WERI-Rb-1 (cell line): ENCODE measurements at places on chromosomes 3 and 15.
A peak's percentile ranks its signal among the peaks of the same experiment; 100 is the strongest.

GRCh38 chr3:8589880-8590556 is 54.6 kb downstream of the SSUH2 start:
- DNase-seq, result no peak

DNA sequence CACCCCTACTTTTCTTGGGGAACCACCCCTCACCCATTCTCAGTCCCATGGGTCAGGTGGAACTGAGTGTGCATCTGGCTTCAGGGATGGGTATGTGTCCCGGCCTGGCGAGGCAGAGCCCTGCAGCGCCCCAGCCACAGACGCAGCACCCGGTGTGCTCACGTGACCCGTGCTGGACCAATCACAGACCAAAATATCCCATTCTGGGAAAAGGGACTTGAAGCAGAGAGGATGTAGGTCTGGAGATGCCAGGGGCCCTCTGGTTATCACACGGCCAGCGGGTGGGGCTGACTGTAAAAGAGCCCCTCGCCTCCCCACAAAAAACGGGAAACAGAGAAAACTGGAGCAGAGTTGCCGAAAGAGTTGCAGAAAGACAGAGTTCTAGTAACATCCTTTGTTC is 138.0 kb upstream of the RAD18 start:
- no peak for DNase-seq

DNA sequence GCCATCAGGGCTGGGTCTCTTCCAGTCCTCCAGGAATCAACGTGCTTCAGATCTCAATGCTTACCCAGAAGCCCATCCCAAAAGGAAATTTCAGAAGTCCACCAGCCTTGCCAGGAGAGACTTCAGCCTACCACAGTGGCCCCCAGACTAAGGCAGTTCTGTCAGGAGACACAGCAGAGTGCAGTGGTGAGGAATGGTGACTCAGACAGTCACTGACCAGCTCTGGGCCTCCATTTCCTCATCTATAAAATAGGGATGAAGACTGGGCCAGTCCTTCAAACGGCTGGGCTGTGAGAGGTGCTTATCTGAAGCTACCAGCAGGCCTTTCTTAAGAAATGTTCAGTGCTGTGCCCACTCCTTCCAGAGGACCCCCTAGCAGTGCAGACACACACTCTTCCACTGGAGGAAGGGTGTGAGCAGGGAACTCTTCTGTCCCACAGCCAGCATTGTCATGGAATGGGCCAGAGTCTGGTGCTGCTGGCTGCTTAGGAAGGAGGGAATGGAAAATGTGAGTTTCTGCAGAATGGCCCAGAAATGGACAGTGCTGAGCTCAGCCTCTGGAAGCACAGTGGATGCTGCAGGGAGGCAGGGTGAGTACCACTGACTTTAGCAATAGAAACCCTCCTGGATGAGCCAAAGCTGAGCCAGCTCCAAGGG is 41.6 kb upstream of the DUSP7 start:
- DNase-seq, result no peak

GRCh38 chr3:64055076-64055475 is 31.8 kb upstream of the PSMD6 start:
- DNase-seq, result no peak

- DNase-seq, result no peak
These were observed 21.8 kb downstream of the NUDT16 start for GRCh38 chr3:131403216-131403895.

DNA sequence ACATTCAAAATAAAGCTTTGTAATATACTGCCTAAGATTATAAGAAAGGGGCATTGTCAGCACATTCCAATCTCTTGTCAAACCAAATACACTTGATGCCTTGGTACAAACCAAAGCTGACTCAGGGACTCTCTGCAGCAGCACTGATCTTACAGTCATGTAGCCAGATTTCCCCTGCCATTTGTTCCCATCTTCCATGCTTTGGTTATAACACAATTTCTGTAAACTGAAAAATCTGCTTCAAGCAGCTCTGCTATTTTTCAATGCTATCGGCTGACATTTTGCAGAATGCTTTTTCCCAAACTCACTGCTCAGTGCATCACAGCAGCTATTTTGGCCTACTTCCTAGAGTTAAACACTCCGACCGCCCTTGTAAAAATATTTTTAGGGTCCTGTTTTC is 18.2 kb downstream of the PLOD2 start:
- DNase-seq, result no peak

DNA sequence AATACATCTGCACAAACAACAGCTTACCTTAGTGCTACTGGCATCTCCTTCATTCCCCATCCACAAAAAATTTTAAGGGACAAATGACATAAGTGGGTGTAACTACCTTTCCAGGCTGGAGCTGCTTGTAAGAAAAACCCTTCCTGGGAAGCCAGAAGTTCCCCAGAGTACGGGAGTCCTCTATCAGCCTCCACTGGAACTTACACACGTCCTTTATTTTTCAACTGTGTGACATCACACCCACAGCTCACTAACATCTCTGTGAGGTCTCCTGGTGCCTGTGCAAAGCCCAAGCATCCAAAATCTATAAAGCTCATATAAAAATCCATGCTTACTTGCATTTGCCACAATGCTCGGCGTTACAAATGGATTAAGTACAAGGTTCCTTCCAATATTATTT is 27.6 kb downstream of the LRIG1 start:
- DNase-seq, result no peak

DNA sequence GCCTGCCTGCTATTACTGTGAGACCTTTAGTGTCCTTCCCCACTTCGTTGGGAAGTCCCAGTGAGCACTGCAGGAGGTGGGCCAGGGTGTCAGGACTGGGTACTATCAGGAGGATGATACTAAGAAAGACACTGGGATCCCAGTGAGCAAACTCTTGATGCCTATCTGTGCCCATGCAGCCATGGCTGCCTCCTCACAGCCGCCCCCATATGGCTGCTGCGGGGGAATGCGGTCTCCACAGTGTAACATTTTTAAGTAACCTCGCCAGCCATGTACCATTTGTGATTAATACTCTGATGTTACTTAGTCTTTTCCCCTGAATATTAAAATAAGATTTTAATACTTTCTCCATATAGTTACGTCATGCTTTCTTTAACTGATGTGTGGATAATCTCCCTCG is 312.2 kb downstream of the RYR3 start:
- no peak for DNase-seq

GRCh38 chr15:73941871-73942635 is 15.8 kb downstream of the LOXL1 start:
- DNase-seq, result no peak

GRCh38 chr3:119647171-119647570 is 13.2 kb downstream of the POPDC2 start:
- DNase-seq, result no peak

DNA sequence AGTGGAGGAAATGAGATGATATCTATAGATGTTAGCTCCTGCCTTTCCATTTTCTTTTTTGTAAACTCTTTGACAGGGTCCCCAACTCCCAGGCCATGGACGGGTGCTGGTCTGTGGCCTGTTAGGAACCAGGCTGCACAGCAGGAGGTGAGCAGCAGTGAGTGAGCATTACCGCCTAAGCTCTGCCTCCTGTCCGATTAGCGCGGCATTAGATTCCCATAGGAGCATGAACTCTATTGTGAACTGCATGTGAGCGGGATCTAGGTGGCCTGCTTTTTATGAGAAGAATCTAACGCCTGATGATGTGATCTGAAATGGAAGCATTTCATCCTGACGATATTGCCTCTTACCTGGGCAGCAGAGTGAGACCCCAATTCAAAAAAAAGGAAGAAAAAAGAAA is 56.8 kb upstream of the CHD2 start:
- DNase-seq, result peak; percentile 73

GRCh38 chr15:72203507-72203837 is 5.9 kb upstream of the GRAMD2A start:
- DNase-seq, result no peak

DNA sequence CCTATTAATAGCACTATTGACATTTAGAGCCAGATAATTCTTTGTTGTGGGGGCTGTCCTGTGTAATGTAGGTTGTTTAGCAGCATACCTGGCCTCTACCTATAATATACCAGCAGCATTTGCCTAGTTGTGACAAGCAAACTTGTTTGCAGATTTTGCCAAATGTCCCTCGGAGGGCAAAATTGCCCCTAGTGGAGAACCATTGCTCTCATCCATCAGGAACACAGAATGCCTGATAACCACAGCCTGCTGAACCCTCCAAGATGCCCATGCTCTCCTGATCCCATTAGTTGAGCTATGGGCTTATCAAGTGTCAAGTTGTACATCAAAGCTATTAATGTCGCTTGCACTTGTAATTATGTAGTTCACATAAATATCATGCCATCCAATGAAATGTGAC is 15.0 kb upstream of the KBTBD8 start:
- no peak for DNase-seq

GRCh38 chr3:129690963-129691362 is 84.5 kb upstream of the PLXND1 start:
- peak; percentile 24 for DNase-seq

DNA sequence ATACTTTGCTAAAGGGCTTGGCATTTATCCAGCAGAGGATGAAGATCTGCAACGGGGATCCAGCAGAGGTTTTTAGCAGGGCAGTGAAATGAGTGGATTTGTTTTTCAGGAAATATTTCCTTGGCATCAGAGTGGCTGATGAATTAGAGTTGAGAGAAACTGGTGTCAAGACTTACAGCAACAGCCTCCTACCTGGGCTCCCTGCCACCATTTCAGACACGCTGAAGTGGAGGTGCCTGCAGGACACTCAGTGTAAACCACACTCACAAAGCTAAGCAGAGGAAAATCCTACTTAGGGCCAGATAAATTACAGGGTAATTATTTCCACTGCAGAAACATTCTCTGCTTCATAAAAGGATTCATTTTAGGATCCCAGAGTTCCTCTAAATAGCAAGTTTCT is 519.7 kb downstream of the FGF12 start:
- peak; percentile 5 for DNase-seq

GRCh38 chr3:98817547-98818041 is 54.5 kb downstream of the ST3GAL6 start:
- DNase-seq, result no peak

GRCh38 chr15:67157521-67158252 is 92.3 kb downstream of the SMAD3 start:
- DNase-seq, result no peak

DNA sequence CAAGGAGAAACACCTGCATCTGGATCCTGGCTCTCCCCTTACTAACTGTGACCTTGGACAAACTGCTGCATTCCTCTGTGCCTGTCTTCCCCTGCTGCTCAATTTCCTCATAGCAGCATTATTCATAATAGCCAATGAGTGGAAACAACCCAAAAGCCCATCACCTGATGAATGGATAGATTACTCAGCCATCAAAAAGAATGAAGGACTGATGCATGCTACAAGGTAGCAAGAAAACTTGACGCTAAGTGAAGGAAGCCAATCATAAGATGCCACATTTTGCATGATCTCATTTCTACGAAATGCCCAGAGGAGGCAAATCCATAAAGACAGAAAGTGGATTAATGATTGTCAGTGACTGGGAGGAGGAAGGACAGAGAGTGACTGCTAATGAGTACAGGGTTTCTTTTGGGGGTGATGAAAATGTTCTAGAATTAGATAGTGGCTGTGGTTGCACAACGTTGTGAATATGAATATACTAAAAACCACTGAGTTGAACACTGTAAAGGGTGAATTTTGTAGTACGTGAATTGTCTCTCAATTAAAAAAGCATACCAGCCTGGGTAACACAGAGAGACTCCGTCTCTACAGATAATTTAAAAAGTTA is 11.2 kb downstream of the IGDCC4 start:
- DNase-seq, result no peak

- no peak for DNase-seq
These were observed 610 bp downstream of the MAP4 start for GRCh38 chr3:48015431-48016180.

GRCh38 chr3:113985541-113985940 is 37.7 kb downstream of the ZDHHC23 start:
- DNase-seq, result no peak

DNA sequence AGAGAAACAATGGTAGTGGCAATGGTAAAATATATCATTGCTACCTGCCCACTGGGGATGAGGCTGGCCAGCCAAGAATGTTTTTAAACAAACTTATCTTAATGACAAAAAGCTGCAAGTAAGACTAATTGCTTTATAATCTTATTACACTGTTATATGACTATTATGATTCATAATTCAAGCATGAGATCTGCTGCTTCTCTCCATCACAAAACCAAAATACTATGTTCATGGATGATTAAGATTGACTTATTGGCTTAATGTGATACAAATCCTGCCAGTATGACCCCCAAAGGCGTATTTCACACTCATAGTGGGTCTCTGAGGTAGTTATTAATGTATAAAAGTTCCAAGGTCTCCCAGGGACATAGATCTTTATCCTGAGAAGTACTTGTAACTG is 52.6 kb downstream of the FBN1 start:
- DNase-seq, result no peak

DNA sequence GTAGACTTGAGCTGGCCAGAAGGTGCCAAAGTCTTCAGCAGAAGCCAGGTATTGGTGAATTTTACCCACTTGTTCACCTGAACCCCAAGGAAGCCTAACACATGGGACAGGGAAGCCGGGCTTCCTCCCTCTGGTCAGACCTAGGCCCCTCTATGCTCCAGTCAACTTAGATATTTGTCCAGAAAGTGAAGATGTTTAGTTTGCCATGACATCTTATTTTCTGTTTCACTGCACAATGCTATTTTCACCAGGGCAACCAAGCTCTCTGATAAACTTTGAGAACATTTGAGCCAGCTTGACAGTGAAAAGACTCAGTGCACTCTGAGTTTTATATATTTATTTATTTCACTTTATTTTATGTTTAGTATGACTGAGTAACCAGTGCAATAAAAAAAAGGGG is 71.0 kb downstream of the SOX14 start:
- DNase-seq, result no peak

GRCh38 chr3:154119951-154120350 is 1.2 kb upstream of the ARHGEF26 start:
- DNase-seq, result no peak

DNA sequence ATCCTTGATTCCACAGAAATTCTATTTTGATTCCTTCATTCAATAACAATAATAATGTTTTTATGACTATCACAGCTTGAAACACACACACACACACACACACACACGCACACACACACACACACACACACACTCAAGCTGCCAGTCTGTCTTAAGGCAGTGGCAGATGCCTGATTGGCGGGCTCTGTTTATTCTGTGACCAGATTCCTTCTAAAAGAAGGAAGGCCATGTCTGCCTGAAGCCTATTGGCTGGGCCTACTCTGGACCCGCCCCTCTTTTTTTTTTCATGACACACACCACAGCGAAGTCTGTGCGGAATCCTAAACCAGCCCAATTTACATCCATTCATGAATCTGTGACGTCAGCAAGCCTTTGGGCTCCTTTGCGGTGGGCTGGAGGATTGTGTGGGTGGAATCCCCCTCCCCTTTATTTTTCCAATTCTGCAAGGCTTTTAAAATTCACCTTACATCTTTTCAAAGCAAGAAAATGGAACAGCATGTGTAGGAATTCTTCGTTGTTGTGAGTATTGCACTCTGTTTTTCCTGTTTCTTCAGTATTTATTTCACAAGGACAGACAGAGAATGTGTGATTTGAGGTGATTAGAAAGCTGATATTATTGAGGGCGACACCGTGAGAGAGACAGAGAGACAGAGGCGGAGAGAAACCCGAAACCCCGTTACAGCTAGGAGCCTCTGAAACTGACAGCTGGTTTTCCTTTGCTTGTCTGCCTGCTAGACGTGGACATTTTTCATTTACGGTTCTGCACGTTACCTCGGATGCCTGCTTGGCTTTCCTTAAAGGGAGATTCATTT is at the start of gene MAP3K13:
MAP3K13 (plus strand) TSS at position 287 of the 812 bp plus-strand sequence. CDS start 65,446 bp downstream, outside the sequence.
- peak; percentile 89 for DNase-seq

GRCh38 chr3:189458528-189458927 is 172.7 kb upstream of the TP63 start:
- DNase-seq, result no peak

- no peak for DNase-seq
These were observed 52.9 kb downstream of the FEM1B start for GRCh38 chr15:68330416-68330815.
